ENCODE measurements at places on chromosomes 1 and 21.

GRCh38 chr1:87744056-87744455, 415.4 kb downstream of the LMO4 start:
- DNase-seq, result no peak

DNA sequence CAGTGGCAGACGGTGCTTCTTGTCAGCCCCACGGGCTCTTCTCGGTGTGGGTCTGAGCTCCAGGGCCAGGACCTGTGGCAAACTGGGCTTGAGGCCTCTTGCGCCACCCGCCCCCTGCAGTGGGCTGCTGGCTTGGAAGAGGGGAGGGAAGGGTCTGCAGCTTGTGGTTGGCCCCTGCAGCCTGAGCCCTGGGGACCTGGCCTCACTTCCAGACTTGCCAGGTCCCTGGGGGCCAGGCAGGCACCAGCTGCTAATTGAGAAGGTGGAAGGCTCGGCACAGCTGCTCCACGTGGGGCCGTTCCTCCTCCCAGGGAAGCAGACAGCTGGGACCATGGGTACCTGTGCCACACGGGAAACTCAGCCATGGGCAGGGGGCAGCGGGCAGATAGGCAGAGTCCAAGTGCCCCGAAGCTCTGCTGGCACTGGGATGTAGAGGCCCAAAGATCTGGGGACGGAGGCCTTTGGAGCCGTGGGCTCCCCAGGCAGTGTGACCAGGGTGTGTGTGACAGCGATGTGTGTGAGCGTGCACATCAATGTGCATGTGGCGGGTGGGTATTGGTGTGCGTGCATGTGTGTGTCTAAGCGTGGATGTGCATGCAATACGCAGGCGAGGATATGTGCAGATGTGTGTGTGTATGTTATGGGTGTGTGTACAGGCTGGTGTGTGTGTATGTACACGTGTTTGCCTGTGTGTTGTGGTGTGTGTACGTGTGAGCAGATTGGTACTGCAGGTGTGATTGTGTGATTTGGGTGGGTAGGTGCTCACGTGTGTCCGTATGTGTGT, 39.3 kb downstream of the TP73 start:
- DNase-seq, result no peak

GRCh38 chr1:55428231-55428630, 213.1 kb upstream of the USP24 start:
- DNase-seq, result no peak

GRCh38 chr1:42466030-42466429, 2.9 kb downstream of the CCDC30 start:
- DNase-seq, result no peak

DNA sequence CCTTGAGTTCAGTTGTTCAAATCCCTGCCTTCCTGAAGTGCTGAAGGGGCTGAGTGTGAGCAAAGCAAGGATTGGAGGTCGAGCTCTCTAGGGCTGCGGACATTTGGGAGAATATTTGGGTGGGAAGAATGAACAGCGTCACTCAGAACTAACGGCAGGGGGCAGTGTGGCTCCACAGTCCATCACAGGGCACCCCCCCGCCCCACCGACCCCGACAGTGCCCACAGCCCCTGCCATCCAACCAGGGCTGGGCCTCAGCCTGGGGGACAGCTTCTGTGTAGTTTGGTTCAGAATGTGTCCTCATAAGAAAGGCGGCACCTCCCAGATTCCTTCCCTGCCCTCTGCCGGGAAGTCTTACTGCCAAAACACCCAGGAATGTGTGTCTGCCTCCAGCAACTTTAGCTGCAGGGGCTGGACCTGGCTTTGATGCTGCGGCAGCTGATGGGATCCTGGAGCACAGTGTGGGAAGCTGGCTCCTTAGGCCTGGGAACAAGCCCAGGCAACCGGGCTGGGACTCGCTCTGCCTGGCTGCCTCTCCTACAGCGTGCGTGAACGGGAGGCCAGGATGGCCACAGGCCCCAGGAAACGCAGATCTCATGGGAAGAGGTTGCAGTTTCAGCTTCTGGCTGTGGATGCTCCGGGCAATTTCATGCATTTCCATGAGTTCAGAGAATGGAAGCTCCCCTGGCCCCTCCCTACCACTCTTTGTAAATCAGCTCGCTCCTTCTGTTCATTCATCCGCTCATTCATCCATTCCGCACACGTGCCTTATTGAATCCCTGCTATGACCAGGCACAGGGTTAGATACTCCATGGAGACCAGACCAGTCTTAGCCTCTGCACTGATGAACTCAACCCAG, 104.9 kb upstream of the TMPRSS2 start:
- DNase-seq, result no peak

DNA sequence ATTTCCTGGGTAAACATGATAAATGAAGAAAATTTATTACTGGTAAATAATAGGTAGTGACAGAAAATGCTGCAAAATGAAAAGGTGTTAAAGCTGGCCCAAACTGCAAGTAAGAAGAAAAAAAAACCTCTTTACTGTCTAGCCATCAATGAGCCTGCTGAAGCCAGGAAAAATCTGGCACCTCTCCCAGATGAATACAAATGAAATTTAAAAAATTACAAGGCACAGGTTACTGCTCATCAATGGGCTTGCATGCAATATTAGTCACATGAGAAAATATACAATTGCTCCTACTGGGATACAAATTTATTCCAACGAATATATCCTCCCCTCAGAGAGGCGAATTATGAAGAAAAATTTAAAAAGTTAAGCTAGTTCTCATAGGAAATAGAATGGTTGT, 1422.5 kb downstream of the KCNT2 start:
- peak; percentile 52 for DNase-seq

GRCh38 chr1:211932231-211932932, 101.8 kb upstream of the LPGAT1 start:
- no peak for DNase-seq

DNA sequence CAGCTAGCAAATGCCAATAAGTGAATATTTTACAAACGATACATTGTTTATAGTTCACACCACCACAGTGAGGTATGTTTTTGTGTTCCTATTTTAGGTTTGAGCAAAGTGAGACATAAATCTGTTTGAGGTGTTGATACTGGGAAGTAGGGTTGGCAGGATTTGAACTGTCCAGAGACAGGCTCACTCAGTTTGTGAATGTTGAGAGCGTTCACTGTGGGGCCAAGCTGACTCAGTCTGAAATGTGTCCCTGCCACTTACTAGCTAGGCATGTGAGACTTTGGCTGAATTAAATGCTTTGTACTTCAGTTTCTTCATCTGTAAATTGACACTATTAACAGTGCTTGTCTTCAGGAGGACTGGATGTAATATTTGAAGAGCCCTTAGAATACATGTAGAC, 35.1 kb downstream of the DIRAS3 start:
- no peak for DNase-seq

DNA sequence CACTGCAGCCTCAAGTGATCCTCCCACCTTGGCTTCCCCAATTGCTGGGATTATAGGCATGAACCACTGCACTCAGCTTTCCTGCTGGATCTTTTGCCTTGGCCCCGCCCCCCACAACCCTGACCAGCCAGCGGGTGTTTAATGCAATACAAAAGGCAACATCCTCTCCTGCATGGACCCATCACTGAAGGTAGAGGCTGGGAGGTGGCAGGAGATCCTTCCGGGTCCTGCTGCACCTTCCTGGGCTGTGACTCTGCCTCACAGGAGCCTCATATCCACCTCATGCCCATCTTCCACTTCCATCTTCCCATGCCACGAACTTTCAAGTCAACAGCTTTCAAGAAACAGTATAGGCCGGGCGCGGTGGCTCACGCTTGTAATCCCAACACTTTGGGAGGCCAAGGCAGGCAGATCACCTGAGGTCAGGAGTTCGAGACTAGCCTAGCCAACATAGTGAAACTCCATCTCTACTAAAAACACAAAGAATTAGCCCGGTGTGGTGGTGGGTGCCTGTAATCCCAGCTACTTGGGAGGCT, 11.7 kb upstream of the WNT9A start:
- DNase-seq, result no peak

DNA sequence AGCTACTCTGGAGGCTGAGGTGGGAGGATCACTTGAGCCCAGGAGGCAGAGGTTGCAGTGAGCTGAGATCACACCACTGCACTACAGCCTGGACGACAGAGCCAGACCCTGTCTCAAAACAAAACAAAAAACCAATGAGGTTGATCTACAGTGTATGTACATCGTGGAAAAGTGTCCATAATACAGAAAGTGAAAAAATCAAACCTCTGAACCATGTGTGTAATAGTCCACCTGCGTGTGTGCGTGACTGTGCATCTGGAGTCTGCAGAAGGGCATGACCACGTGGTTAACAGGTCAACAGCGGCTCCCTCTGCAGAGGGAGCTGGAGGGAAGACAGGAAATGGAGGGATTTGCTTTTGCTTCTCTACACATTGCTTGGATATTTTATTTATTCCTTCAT, 32.4 kb upstream of the ENO1 start:
- DNase-seq, result no peak

GRCh38 chr1:55894521-55894920, 679.4 kb upstream of the USP24 start:
- DNase-seq, result no peak

DNA sequence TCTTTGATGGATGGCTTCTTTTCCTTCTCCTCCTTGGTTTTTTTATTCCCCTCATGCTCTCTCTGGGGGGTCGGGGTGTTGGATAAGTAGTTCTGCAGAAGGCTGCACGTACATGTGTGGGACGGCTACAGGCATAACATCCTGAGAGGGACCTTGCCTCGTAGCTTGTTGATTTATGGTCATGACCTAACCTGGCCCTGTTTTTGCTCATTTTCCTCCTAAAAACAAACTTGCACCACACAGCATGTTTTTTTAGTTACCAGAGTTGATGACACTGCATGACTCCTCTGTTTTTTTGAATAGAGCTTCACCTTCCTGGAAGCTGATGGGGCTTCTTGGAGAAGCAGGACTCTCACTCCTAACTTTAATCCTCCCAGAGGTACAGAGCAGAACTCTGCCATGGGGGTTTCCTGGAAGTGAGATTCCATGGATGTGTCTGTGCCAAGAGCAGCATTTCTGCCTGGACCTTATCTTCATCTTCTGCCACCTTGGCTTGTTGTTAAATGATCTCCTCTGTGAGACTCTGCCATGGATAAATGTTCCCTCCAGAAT, 114.7 kb downstream of the PAPPA2 start:
- DNase-seq, result no peak

GRCh38 chr1:6512908-6513280, 21.4 kb upstream of the PLEKHG5 start:
- DNase-seq, result no peak

GRCh38 chr1:160652924-160653619, 6.2 kb upstream of the SLAMF1 start:
- DNase-seq, result no peak

- no peak for DNase-seq
These were observed 9.1 kb downstream of the MTOR start for GRCh38 chr1:11253226-11253625.

DNA sequence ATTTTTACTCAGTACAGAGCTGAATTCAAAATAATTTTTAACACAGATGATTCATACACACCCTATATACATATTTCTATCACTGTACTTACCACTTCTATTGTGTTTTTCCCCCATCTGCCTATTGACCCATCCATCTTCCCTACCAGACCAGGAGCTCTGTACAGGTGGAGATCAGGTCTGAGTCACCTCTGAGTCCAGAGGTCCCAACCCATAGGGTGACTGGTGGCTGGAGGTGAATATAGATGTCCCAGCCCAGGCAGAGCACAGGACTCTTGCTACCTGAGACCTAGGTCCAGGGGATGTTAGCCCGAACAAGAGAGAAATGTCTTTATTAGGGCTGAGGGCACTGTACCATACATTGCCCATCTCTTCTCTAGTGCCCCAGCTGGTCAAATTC, 54.8 kb downstream of the DMAP1 start:
- no peak for DNase-seq

DNA sequence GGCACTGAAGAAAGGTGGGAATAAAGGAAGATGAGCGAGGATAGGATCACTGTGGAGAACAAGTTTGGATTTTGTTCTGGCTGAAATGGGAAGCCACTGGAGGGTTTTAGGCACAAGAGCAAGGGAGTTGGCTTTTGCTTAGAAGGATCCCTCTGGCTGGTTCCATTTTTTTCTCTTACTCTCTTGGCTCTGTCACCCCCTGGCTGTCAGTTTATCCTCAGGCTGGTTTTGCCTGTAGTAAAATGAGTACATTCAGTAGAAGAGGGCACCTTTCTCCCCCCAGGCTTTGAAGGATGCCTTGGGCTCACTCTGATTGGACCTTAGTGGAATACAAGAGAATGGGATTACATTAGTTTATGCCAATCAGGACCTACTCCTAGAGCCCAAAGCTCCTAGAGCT, 17.1 kb downstream of the CACHD1 start:
- DNase-seq, result no peak

GRCh38 chr1:177466286-177466685, 295.5 kb downstream of the BRINP2 start:
- DNase-seq, result no peak

DNA sequence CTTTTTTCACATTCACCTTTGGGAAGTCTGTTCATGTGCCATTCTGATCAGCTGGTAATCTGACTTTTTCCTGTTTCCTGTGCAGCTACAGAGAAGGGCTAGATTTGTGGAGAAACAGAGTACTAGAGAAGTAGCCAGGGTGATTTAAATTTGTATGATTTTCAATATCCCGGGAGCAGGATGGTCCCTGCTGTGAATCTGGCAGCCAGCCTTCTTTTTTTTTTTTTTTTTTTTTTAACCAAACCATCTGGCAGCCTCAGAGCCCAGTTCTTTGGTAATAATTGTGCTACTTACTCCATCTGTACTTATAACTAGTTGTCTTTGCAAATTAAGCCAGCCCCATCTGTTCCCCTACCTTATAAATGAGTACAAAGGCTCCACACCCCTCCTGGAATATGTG, 248.6 kb upstream of the DEPDC1 start:
- DNase-seq, result peak; percentile 3

DNA sequence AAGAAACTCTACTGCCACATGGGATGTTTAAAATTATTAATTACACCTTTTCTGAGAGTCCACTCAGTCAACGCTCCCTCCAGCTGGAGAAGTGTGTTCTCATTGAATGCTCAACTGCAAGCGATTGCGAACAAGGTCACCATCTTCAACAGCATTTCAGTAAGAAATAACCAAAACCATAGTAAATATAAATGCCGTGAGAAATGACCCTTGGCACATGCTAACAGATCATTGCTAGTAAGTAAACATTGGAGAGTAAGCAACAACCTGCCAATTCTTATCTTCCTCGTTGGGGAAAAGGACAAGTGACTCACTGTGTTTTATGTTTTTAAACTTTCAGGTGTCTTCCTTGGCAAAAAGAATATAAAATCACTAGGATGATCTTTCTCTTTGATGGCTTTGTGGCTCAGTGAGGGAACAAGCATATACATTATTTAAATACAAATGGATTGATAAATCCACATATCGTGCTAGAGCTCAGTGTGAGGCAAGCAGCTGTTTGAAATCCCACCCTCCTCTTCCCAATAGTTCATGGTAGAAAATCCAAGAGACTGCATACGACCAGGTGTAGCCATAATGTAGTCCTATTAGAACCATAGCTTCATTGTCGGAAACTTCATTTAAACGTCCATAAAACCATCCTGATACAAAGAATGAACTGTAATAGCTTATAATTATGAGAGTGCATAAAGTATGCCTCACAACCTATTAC, 214.6 kb downstream of the GRIK1 start:
- no peak for DNase-seq

- no peak for DNase-seq
These were observed 6.8 kb upstream of the PEAR1 start for GRCh38 chr1:156886583-156887281.

- DNase-seq, result no peak
These were observed 91.4 kb downstream of the PRKAB2 start for GRCh38 chr1:147080671-147081394.

Data from NCI-H2081 treated with DMSO at 0.1 percent for 48 hours (cell line).